ENCODE measurements at places on chromosomes 7 and 10. TPM values are rescaled to one million over a fixed set of nuclear protein-coding genes. Genes with fewer than 3 reads are reported as not detected.

GRCh38 chr10:99709480-99710229 is 22.3 kb downstream of the COX15 start:
- H3K27ac ChIP-seq: peak overlapping the region; percentile 93
- H3K4me3 ChIP-seq: peak overlapping the region; percentile 75
- DNase-seq: peak; percentile 87
- H3K27me3 ChIP-seq: no peaks in the 10 kb centered on the region
- peaks cover 36% of the 10 kb centered on the region for H3K36me3 ChIP-seq

The CYP26C1 gene
- 0.20 TPM for total RNA-seq

- H3K4me3 ChIP-seq: no peak overlapping the region
- peaks cover 6% of the 10 kb centered on the region for H3K27me3 ChIP-seq
These were observed 145.3 kb upstream of the NAMPT start for GRCh38 chr7:106430103-106430502.

- DNase-seq: no peak
- H3K27me3 ChIP-seq: peaks cover 1% of the 10 kb centered on the region
- no peaks in the 10 kb centered on the region for H3K4me1 ChIP-seq
These were observed 121.9 kb downstream of the NRG3 start for GRCh38 chr10:81996927-81997326.

GRCh38 chr7:24741679-24742505 is 15.4 kb downstream of the GSDME start:
- peaks cover 58% of the 10 kb centered on the region for H3K4me1 ChIP-seq
- no peaks in the 10 kb centered on the region for H3K27me3 ChIP-seq
- H3K4me3 ChIP-seq: peak overlapping the region; percentile 78

DNA sequence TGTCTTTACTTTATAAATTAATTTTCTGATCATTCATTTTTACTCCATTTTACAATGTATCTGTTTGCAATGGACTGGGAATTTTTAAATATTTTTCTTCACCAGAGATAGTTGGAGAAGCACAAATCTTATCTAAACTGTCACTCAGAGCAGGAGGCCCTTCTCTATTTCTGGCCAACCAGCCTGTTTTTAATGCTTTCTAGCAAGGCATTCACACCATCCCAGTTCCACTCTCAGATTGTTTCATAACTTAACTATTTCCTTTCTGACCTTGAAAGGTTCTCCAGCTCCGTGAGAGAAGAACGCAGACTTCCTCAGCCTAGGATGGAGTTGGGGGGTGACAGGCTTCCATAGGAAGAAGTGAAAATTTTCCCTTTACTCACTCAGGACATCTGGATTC is 155.8 kb downstream of the SKIDA1 start:
- H3K27me3 ChIP-seq: no peaks in the 10 kb centered on the region
- no peak overlapping the region for H3K27ac ChIP-seq
- H3K4me3 ChIP-seq: no peak overlapping the region
- DNase-seq: no peak
- H3K36me3 ChIP-seq: no peaks in the 10 kb centered on the region
- peaks cover 69% of the 10 kb centered on the region for H3K4me1 ChIP-seq

The MKLN1 gene
- 39.1 TPM for total RNA-seq

GRCh38 chr7:47466832-47467231 is 115.1 kb downstream of the TNS3 start:
- peaks cover 14% of the 10 kb centered on the region for H3K4me1 ChIP-seq
- no peaks in the 10 kb centered on the region for H3K36me3 ChIP-seq
- no peak for DNase-seq
- peaks cover 4% of the 10 kb centered on the region for H3K27me3 ChIP-seq

DNA sequence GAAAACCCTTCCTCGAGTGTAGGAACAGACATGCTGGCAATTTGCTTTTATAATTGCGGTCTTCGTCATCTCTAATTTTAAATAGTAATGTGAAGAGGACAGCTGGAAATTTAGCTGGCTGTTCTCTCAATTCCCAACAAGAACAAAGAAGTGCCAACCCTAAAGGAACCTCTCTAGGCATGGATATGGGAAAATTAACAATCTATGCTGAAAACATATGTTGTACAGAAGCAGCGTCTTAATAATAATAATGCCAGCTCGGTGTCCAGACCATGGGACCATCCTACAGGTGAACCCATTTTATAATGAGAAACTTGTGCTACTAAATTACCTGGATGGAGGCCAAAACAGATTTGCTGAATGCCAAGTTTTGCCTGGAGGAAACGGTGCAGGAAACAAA is 641.4 kb upstream of the MGMT start:
- no peak overlapping the region for H3K4me3 ChIP-seq
- H3K4me1 ChIP-seq: no peaks in the 10 kb centered on the region
- peaks cover 6% of the 10 kb centered on the region for H3K36me3 ChIP-seq

GRCh38 chr7:11911900-11912299 is 79.9 kb upstream of the THSD7A start:
- no peaks in the 10 kb centered on the region for H3K27me3 ChIP-seq
- H3K27ac ChIP-seq: no peak overlapping the region
- H3K36me3 ChIP-seq: peaks cover 5% of the 10 kb centered on the region
- no peaks in the 10 kb centered on the region for H3K4me1 ChIP-seq

The RNF148 gene
- total RNA-seq: not detected

DNA sequence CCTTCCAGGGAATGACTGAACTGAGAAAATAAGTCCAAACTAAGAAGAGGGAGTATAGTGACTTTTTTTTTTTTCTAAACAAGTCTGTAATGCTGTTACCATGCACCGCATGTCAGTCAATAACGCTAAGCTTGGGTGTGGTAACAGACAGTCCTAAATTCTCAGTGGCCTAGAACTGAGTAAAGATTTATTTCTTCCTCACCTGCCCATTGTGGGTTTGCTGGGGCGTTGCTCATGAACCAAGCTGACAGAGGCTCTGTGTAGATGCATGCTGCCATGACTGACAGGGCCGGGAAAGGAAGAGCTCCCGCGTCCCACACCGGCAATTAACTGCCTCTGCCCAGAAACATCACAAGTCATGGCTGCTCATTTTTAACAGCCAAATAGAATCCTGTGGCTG is 25.5 kb upstream of the PRKG1 start:
- H3K27me3 ChIP-seq: peaks cover 4% of the 10 kb centered on the region
- H3K4me3 ChIP-seq: no peak overlapping the region
- no peak for DNase-seq

The MMRN2 gene
- 0.93 TPM for total RNA-seq

The AKR1C4 gene
- total RNA-seq: not detected

The FXYD4 gene
- total RNA-seq: not detected

The C10orf67 gene
- total RNA-seq: 0.71 TPM

The CLDN12 gene
- total RNA-seq: 48.0 TPM

GRCh38 chr7:139876622-139877283 is 47.7 kb downstream of the TBXAS1 start:
- H3K27ac ChIP-seq: no peak overlapping the region
- H3K36me3 ChIP-seq: no peaks in the 10 kb centered on the region
- H3K27me3 ChIP-seq: peaks cover 24% of the 10 kb centered on the region
- no peak overlapping the region for H3K4me3 ChIP-seq
- peaks cover 36% of the 10 kb centered on the region for H3K4me1 ChIP-seq
- DNase-seq: no peak

GRCh38 chr10:65798133-65798532 is 1127.7 kb upstream of the LRRTM3 start:
- H3K36me3 ChIP-seq: no peaks in the 10 kb centered on the region
- H3K4me3 ChIP-seq: no peak overlapping the region
- peaks cover 1% of the 10 kb centered on the region for H3K27me3 ChIP-seq
- no peaks in the 10 kb centered on the region for H3K4me1 ChIP-seq
- no peak overlapping the region for H3K27ac ChIP-seq
- no peak for DNase-seq
